NCI-H460 (cell line): ENCODE measurements at places on chromosomes 7 and 10. TPM values are rescaled to one million over a fixed set of nuclear protein-coding genes. Genes with fewer than 3 reads are reported as not detected.

- no peak for DNase-seq
Observed at GRCh38 chr7:153524070-153524601, 528.1 kb upstream of the DPP6 start.

DNA sequence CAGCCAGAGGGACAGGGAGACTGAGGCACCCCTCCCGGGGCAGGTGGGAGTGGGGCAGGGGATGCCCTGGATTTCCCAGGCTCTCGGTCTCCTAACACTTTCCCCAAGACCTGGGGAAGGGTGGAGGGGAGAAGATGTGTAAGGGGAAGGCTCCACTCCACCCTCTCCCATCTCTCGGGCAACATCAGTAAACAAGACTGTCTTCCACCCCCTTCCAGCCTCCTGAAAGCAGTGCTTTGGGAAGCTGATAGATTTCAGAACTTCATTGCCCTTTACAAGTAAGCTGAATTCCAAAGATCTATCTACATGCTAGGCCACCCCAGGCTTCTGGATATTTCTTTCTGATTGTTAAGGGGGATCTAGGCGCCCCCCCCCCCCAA is 3.7 kb downstream of the FLNC start:
- DNase-seq = no peak

- DNase-seq = no peak
Observed at GRCh38 chr10:110324201-110324804, 19.6 kb upstream of the SMNDC1 start.

DNA sequence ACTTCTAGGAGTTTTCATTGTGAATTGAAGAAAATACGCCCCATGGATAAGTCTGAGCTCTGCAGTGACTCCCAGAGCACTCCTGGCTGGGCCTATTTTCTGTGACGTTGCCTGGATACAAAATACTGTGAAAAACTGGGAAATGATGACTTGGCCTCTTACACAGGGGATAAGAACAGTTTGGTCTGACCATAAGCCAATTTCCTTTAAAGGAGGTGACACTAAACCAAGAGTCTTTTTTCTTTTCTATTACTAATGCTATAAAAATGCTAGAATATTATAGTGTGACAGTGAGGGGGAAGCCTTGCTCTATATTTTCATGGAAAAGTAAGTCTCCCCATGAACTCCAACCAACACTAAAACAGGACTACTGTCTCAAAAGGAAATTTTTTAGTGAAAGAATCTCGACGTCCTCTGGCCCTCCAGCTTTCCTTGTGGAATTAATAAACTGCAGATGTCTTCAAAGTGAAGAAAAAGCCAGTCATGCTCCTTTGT is 45.5 kb downstream of the MYOF start:
- DNase-seq = peak; percentile 58

Gene PDE6C
- total RNA-seq = not detected in 2 replicates
